Stimulated activated naive CD4-positive, alpha-beta T cell treated with Interleukin-2 at 50 U/mL for 16 hours (primary cell): ENCODE measurements at places on chromosomes 2 and 18.
A peak's percentile ranks its signal among the peaks of the same experiment; 100 is the strongest.

GRCh38 chr18:35703043-35703688, 121.6 kb downstream of the GALNT1 start:
- DNase-seq: no peak

GRCh38 chr2:141522048-141522447, 608.8 kb downstream of the LRP1B start:
- no peak for DNase-seq

DNA sequence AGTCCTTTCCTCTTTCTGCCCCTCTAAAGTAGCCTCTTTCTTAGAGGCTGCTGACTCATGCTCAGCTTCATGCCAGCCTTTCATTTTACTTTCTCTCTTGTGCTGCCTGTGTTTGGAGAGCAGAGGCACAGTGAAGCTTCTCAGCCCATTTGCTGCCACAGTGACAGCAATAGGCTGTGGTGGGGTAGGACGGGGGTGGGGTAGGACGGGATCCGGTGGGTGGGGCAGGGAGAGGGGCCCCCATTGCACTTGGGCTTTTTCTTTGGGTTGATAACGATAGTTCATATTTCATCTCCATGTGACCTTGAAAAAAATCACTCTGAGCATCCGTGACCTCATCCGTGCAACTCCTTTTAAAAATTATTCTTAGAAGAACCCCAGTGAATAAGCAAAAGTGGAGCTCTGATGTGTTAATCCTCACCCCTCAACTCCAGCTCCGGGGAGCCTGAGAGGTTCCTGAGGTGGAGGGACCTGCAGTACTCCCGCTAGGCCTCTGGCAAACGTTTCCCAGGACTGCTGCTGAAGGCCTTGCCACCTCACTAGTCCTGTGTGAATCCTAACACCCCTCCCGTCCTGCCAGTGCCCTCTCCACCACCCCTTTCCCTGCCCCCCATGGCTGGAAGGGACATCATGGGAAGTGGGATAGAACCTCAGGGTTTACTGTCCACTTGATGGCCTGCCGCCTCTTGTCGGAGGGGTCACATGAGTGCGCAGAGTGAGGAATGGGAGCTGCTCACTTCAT, 70.8 kb downstream of the INPP4A start:
- no peak for DNase-seq

- no peak for DNase-seq
These were observed 366.7 kb downstream of the FIGN start for GRCh38 chr2:163369111-163369510.

DNA sequence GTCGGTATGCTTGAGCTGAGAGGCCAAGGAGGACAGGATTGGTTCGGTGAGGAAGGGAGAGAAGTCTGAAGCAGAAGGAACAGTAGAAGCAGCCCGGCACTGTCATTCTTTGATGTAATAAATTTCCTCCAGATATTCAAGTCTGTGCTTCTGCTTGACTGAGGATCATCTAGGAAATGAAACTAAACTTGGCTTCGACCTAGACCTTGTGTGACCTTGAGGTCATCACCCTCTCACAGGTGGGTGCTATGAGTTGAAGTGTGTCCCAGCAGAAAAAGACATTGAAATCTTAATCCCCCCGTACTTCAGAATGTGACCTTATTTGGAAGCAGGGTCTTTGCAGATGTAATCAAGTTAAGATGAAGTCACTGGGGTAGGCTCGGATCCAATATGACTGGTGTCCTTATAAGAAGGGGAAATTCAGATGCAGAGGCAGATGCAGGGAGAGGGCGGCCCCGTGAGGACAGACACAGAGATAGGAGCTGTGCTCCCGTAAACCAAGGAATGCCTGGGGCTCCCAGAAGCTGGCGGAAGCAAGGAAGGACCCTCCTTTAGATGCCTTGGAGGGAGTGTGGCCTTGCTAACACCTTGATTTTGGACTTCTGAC, 49.0 kb downstream of the PRKCE start:
- DNase-seq: no peak

DNA sequence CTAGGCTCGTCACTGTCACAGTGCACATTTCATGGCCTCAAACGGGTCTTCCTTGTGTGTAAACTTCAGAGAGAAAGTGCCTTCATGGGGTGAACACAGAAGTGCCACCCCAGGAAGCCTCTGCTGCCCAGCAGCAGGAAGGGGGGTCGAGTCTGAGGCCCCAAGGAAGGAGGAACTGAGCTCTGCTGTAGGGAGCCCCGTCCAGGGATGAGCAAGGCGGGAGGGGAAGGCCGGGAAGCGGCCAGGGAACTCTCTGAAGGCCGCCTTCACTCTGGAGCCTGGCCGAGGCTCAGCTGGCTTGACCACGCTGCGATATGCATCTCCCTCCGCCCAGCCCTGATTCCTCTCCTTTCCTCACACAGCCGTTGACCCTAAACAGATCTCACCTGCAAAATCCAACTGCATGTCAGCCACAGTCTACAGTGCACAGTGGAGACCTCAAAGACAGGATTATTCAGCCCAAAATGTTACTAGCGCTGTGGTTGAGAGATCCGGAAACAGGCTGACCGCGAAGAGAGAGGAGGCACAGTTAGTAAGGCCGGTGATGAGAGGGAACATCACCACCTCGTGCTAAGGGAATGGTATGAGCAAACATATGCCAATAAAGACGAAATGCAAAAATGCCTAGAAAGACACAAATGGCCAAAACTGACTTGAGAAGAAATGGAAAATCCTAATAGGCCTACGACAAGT, 34.2 kb upstream of the CTDP1 start:
- no peak for DNase-seq

DNA sequence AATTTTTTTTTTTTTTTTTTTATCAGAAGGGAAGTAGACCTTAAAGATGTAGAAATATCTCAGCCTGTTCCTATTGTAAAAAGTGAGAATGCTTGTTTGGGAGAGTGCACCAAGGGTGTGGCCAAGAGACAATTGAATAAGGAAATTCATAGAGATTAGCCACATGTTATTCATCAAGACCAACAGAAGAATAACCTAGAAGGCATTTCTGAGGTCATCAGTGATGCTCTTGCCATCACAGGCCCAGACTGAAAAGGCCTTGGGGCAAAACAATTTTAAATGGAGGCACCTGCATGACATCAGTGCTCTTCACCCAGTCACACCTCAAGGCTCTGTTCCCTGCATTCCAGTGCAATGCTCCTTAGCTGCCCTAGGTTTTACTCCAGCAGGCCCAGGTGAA, 2043.3 kb upstream of the PIK3C3 start:
- no peak for DNase-seq

GRCh38 chr2:134361648-134362047, 107.8 kb downstream of the MGAT5 start:
- DNase-seq: no peak

GRCh38 chr2:127508631-127509034, 17.7 kb downstream of the IWS1 start:
- no peak for DNase-seq

- DNase-seq: no peak
These were observed 324.9 kb downstream of the LPIN1 start for GRCh38 chr2:12071318-12071717.

GRCh38 chr2:37125416-37125815, 31.4 kb downstream of the EIF2AK2 start:
- no peak for DNase-seq

- no peak for DNase-seq
These were observed 112.5 kb downstream of the MAP2 start for GRCh38 chr2:209536363-209536762.

GRCh38 chr2:3138621-3139020, 239.0 kb downstream of the EIPR1 start:
- no peak for DNase-seq

DNA sequence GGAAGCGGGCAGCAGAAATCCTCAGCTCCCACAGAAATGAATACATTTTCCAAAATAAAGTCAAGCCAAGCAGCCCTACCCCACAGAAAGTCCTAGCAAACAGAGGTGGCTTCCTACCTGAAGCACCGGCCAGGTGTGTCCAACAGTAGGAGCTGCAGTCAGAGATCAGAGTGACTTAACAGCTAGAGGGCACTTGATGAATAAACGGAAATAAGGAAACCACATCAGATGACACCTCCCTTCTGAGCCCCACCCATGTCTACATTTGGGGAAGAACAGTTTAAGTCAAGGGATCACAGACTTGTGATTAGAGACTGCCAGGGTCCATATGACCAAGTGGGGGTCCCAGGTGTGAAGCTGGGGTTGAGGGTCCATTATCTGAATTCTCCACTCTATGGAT, at the start of gene CXCR1:
TSS of gene CXCR1 (minus strand) at position 172 of the 400 bp plus-strand sequence. CDS start 1,751 bp downstream, outside the sequence.
- peak; percentile 4 for DNase-seq

GRCh38 chr18:9147440-9148202, 11.0 kb downstream of the ANKRD12 start:
- no peak for DNase-seq

DNA sequence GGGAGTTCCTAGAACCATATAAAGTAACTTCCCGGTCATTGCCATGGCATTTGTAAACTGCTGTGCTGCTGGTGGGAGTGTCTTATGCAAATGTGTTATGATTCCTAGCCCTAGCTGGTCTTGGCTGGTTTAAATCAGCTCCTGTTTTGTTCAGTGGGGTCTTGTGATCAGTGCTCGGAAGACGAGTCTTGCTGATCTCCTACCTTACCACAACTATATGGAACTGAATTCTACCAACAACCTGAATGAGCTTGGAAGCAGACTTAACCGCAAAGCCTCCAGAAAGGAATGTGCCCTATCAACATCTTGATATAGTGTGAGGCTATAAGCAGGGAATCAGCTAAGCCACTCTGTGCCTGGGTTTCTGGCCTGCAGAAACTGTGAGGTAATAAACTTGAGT, 33.5 kb downstream of the POLE4 start:
- no peak for DNase-seq

DNA sequence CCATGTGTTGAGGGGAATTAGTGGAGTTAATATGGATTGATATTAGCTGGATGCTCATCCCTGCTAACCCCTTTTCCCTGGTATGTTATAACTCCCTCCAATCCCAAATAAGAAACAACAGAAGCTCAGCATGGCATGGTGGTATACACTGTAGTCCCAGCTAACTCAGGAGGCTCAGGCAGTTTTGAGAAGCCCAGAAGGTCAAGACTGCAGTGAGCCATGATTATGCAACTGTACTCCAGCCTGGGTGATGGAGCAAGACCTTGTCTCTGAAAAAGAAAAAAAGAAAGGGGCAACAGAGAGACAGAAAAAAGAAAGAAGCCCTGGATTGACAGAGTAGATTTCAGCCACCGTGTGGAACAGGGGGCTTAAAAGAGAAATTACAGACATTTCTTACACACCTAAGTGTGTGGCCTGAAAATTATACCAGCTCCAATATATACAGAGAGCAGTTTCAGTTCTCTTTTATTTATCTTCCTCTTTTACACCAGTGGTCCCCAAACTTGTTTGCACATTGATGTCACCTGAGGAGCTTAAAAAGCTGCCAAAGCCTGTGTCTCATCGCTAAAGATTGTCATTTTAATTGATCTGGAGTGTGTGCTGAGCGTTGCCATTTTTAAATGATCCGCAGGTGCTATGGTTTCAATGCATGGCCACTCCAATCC, 203.6 kb downstream of the UBE2E3 start:
- no peak for DNase-seq

- no peak for DNase-seq
These were observed 251.4 kb upstream of the UBE2E3 start for GRCh38 chr2:180728928-180729559.

- DNase-seq: no peak
These were observed 249.4 kb downstream of the MEIS1 start for GRCh38 chr2:66684289-66684688.

GRCh38 chr2:150120326-150120955, 367.0 kb downstream of the RND3 start:
- DNase-seq: no peak

DNA sequence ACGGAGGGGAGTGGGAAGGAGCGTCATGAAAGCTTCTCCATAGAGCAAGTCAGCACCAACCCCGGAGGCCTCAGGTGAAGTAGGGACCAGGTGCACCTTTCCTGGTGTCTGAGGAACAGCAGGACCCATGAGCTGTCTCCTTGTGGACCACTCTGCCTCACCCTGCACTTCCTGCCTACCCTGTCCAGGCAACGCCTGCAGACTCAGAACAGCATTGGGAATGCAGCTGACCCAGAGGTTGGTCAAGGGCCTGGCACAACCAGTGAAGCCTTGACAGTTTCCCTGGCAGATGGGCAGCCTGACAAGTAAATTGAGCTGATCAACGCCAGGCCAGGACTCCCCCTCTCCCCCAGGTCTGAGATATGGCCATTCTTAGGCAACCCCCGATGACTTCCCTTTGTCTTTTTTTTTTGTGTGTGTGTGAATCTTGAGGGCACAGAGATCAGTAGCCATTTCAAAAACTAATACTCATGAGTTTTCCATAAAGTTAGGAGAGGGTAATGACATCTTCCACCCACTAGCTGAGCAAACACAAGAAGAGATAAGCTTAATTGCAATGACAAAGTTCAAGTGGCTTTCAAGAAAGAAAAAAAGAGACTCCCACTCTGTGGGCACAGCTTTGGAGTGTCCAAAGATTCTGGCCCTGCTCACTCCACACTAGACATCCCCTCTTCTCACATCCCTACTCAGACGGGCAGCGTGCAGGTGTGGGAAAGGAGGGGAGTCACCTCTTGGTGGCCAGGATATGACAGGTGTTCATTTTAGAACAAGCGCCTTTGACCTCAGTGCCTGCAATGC, 3.5 kb upstream of the FABP1 start:
- no peak for DNase-seq

DNA sequence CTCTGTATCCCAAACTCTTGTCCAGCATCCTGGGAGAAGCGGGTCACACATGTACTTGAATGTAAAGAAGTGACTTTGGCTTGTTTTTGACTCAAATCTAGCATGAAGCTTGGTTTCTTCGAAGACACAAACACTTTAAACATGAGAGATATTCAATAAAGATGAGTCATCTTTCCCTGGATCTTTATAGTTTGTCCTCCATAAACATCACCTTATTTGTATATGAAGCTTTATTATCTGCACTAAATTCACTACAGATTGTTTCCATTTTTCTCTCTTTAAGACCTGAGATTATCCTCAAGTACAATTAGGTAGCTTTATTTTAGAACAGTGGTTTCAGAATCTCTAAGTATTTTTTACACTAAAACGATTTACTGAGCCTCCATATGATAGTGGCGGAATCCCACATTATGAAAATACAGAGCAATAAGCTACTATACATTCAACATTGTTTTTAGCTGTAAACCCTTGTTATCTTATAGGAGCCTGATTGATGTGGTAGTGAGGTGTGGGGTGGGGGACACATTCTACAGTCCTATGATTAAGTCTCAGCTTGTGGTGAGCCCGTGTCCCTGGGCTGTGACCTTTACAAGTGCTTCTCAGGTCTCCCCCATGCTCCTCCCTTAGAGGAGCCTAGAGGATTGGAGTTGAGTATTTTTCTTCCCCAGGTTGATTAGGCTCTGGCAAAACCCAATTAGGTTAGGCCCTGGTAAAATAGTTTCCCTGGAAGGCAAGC, 79.6 kb upstream of the RAPGEF4 start:
- DNase-seq: no peak

- DNase-seq: no peak
These were observed 948.0 kb downstream of the DSC3 start for GRCh38 chr18:30094556-30094955.

- no peak for DNase-seq
These were observed 167.0 kb downstream of the MYO5B start for GRCh38 chr18:50027996-50028395.

- no peak for DNase-seq
These were observed 24.7 kb downstream of the MDH1 start for GRCh38 chr2:63613391-63613901.
